ENCODE measurements at places on chromosomes 7 and 10. TPM values are rescaled to one million over a fixed set of nuclear protein-coding genes. Genes with fewer than 3 reads are reported as not detected.

The TPST1 gene
- 0.48 TPM for total RNA-seq

The FAM25C gene
- not detected for total RNA-seq

The DOCK1 gene
- total RNA-seq = 0.41 TPM

The TUBB8 gene
- total RNA-seq = not detected

The NUTM2E gene
- total RNA-seq = not detected

The MALRD1 gene
- not detected for total RNA-seq

The CNTNAP2 gene
- total RNA-seq = not detected

The NPSR1 gene
- total RNA-seq = not detected

The NEUROG3 gene
- total RNA-seq = not detected

The TBXAS1 gene
- total RNA-seq = 3.8 TPM

The BAIAP2L1 gene
- 1.1 TPM for total RNA-seq

The TMEM196 gene
- total RNA-seq = not detected

The CADPS2 gene
- total RNA-seq = not detected

The PNLIPRP2 gene
- total RNA-seq = not detected

The GNAI1 gene
- total RNA-seq = 0.66 TPM

The CTAGE15 gene
- total RNA-seq = 1.3 TPM

The CRTAC1 gene
- not detected for total RNA-seq

The DGKI gene
- total RNA-seq = 0.34 TPM
